ENCODE measurements at places on chromosomes 4 and X.

- no peak for DNase-seq
Observed at GRCh38 chrX:109600237-109600651, 24.7 kb downstream of the KCNE5 start.

DNA sequence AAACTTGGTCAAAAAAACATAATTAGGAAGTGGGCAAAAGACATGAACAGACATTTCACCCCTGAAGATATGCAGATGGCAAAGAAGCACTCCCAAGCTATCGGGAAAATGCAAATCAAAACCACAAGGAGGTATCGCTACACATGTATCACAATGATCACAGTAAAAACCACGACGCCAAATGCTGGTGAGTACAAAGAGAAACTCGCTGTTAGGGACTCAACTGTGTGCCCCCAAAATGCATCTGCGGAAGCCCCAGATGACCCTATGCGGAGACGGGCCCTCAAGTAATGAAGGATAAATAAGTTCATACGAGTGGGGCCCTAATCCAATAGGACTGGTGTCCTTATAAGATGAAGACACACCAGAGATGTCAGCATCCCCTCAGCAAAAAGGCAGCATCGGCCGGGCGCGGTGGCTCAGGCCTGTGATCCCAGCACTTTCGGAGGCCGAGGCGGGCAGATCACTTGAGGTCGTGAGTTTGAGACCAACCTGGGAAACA, 10.2 kb downstream of the GAK start:
- no peak for DNase-seq

DNA sequence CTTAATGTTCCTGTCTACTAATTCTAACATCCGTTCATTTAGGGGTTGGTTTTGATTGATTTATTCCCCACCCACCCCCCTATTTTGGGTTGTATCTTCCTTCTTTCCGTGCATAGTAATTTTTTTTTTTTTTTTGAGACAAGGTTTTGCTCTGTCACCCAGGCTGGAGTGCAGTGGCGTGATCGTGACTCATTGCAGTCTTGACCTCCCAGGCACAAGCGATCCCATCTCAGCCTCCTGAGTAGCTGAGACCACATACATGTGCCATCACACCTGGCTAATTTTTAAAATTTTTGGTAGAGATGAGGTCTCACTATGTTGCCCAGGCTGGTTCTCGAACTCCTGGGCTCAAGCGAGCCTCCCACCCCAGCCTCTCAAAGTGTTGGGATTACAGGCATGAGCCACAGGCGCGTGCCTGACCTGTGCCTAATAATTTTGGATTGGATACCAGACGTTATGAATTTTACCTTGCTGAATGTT, 79.9 kb downstream of the ZFX start:
- no peak for DNase-seq

- no peak for DNase-seq
Observed at GRCh38 chr4:7291372-7292114, 99.2 kb downstream of the SORCS2 start.
